Activated CD4-positive, CD25-positive, alpha-beta regulatory T cell treated with anti-CD3 and anti-CD28 coated beads, Interleukin-2, amount 50 U/mL, for 24 hours (primary cell): ENCODE measurements at places on chromosomes 11 and 22.

DNA sequence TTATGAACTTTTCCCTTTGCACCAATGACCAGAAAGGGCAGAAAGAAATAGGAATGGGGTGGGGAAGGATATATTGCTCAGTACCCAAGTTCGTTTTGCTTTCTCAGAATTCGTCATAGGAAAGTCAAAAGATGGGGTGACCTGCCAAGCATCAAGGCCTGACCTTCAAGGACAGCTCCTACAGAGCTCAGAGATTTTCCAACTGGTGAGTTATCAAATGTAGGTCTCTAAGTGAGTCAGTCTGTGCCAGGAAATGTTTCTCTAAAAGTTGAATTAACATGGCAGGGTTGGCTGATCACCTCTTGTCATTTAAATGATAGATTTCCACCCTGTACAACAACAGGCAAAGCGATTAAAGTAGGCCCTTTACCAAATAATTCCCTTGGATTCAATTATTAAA, 307.2 kb downstream of the CADM1 start:
- ATAC-seq, result no peak

GRCh38 chr22:27135031-27135981, 477.9 kb downstream of the MIAT start:
- no peak for ATAC-seq

- no peak for ATAC-seq
Measured at GRCh38 chr22:20449819-20450550, 12.4 kb upstream of the SCARF2 start.

GRCh38 chr11:122234257-122234656, 118.2 kb upstream of the BLID start:
- ATAC-seq, result no peak

- no peak for ATAC-seq
Measured at GRCh38 chr11:86582898-86583297, 89.5 kb downstream of the ME3 start.

DNA sequence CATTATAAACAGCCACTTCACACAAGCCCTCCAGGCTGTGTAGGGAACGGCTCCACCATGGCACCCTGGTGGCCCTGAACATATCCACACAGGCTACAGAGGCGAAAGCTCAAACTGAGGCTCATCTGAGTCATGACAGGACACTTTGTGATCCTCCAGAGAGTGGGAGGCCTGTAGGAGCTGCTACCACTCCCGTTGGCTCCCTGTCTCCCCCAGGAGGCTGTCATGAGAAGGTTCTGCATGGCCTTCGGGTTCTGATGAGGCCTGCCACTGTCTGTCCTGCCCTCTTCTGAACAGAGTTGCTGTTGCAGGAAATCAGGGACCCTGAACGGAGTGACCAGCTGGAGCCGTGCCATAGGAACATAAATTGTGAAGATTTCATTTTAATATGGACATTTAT, 23.8 kb upstream of the ALDH3B2 start:
- ATAC-seq, result no peak

DNA sequence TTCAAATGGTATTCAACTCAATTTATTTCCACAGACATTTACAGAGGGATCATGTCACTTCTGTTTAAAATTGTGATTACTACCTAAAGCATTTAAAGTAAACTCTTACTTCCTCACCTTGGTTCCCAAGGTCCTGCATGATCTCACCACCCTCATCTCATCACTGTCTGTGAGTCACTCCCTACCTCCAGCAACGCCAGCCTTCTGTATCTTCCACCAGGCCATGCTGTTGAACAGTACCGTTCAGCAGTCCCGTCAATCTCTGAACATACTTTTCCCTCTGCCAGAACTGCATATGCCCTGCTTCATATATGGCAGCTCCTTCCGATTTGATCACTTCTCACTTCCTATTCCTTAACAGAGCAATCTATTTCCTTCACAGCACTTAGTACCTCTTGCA, 2.0 kb downstream of the FBXO3 start:
- no peak for ATAC-seq

GRCh38 chr11:114228435-114229411, 67.5 kb upstream of the NNMT start:
- no peak for ATAC-seq

DNA sequence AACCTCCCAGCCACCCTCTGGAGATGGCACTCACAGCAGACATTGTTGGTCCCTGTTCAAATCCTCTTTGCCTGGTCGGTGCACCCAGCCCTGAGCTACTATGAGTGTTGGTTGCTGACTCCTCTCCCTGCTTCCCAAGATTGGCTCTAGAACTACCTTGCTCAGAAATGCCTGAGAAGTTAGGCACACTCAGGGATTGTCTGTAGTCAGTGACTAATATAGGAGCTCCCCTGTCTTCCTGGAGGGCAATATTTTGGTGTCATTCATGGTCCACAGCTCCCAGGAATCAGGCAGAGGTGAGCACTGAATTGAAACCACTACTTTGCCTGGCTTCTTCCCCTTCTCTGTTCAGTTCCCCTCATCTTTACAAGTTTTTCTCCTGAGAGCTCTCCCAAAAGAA, 325.9 kb downstream of the MIAT start:
- ATAC-seq, result no peak

GRCh38 chr11:105857728-105858127, 164.3 kb downstream of the MSANTD4 start:
- ATAC-seq, result no peak

DNA sequence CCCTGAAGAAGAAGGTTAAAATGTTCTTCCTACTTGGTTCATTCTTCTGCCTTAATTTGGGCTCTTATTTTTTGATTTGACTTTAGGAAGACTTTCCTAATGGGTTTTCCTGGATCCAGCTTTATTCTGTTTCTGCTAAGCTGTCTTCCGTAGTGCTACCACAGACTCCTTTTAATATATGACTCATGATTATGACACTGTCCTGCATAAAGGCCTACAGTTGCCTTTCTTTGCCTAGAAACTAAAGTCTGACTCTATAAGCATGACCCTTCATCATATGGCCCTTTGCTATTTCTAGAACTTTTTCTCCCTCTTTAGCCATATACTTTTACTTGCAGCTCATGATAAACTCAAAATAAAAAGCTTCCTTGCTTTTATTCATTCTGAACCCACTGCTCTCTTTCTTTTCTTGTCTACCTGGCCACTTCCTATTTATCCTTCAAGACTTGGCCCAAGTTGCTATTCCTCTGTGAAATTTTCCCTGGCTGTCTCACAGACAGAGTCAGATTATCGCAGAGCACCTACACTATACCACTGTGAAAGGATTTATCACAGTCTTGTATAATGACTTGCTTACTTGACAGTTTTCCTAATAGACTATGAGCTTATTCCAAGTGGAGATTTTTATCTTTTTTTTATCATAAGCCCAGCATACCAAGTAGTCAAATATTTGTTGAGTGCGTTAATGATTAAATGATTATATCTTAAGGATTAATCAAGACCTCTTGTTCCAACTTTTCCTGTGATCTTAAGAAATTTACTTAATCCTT, 24.7 kb downstream of the TBCEL start:
- ATAC-seq, result no peak

- no peak for ATAC-seq
Measured at GRCh38 chr11:107864591-107864990, 6.0 kb upstream of the SLC35F2 start.

- no peak for ATAC-seq
Measured at GRCh38 chr11:106286881-106287504, 209.5 kb downstream of the AASDHPPT start.

DNA sequence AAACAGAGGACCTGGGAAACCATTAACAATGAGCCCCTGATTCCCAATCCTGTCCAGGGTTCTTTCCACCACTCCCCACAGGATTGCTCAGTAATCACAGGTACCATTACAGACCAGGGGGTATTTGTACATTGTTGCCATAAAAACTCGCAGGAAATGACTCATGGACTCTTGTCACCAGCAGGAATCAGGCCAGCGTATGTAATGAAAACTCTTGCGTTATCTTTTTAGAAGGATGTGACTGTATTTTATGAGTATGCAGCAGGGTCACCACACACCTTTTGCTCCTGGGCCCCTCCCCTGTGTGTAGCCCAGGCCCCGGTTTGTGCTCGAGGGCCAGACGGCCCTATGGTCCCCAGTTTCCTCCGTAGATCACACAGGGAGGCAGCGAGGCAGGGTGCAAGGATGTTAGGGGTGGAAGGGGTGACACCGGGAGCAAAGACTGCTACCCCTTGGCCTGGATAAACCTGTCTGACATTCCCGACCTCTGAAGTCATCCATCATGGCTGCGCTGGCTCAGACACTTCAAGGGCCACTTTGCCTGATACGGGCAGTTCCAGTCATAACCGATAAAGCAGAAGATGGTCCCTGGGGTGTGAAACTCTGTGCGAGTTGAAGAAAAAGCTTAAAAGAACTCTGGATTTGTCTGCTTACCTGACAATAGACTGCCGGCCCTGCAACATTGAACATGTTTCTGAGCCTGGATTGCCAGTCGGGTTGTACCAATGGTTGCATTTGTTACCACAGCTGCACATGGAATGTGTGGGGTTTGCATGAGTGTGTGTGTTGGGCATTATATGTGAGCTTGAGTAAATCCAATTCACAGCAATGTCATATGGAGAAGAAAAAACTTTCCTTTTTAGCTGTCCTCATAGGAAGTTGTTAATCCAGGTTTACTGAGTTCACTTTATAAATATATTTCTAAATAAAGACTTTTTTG, 56.9 kb downstream of the MICAL2 start:
- peak; percentile 94 for ATAC-seq

GRCh38 chr11:117072517-117073461, 25.4 kb downstream of the SIK3 start:
- peak; percentile 82 for ATAC-seq

- ATAC-seq, result no peak
Measured at GRCh38 chr11:13468750-13469149, 5.7 kb upstream of the BTBD10 start.

DNA sequence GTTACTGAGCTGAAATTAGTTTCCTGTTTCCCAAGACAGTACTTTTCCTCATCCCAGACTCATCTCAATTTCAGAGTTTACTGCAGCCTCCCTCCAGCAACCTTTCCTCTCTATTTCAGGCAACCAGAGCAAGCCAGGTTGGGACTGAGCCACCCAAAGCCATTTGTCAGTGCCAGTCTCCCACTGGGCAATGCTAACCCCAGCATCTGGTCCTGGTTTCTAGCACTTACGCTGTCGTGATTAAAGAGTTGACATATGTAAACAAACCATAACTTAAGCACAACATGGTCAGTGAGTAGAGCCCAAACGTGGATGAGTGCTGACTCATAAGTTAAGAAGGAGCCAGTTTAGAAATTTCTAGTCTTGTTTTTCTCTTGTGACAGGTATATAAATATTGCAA, 119.6 kb upstream of the BLID start:
- no peak for ATAC-seq

- ATAC-seq, result no peak
Measured at GRCh38 chr11:11923828-11924227, 82.1 kb downstream of the USP47 start.

GRCh38 chr22:19723232-19723982, at the start of gene GP1BB:
Gene GP1BB, plus strand, starts transcription at chr22:19723539. Its CDS starts 31 bp downstream, at chr22:19723570.
- ATAC-seq, result peak; percentile 61

- ATAC-seq, result no peak
Measured at GRCh38 chr11:26632691-26633159, 60.7 kb upstream of the MUC15 start.

DNA sequence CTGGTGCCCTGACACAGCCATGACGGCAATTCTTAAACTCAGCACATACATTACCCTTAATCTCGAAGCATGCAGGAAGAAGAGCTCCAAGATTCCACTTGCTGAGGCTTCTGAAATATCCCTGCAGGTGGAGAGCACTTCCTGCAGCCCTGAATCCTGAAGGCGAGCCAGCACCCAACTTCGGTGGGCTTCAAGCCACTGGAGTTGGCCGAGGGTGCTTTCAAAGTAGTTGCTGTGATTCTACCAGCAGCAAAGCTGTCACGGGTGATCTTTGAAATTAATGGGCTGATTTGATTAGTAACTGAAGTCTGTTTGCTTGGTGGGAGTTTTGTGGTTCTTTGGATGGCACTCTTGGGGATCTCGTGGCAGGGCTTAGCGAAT, 9.0 kb upstream of the FTH1 start:
- no peak for ATAC-seq

- ATAC-seq, result no peak
Measured at GRCh38 chr11:126722006-126722736, 278.4 kb downstream of the KIRREL3 start.

- ATAC-seq, result no peak
Measured at GRCh38 chr11:17694494-17695110, 24.8 kb upstream of the MYOD1 start.

- ATAC-seq, result no peak
Measured at GRCh38 chr11:116172851-116173250, 599.9 kb downstream of the BUD13 start.

DNA sequence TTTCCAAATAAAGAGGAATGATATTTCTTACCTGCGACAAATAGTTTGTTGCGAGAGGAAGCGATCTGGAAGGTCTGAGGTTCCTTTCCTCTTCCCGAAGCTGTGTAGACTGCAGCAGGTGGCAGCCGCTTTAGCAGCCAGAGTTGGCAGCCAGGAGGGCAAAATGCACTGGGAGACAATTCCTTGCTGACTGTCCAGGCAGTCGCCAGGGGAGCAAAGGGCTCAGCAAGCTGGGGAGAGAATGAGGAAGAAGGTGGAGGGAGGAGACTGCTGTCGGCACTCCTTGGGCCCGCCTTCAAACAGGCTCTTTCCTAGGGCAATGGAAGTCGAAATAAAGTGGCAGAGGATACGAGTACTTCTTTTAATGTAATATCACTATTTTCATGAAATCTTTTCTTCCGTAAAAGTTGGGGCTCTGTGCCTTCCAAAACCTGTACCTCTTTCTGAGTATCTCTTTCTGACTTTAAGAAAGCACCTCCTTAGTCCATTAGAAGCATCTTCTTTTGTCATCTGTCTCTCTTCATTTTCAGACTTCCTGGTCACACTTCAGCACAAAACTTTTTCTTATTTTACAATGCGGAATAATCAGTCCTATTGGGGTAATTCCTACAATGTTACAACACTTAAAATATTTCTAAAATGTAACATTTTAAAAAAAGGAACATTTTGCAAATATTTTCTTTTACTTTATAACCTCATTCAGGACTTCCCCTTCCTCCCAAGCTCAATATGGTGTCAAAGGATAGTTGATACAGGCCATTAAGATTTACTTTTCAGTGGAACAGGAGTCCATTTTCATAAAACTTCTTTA, at the start of gene IL18:
TSS of gene IL18 (minus strand) at position 220 of the 811 bp plus-strand sequence. CDS start 9,041 bp downstream, outside the sequence.
- ATAC-seq, result no peak

- ATAC-seq, result no peak
Measured at GRCh38 chr11:873706-874105, 31.1 kb downstream of the TSPAN4 start.

GRCh38 chr11:44018829-44019228, 29.0 kb upstream of the ACCSL start:
- no peak for ATAC-seq

DNA sequence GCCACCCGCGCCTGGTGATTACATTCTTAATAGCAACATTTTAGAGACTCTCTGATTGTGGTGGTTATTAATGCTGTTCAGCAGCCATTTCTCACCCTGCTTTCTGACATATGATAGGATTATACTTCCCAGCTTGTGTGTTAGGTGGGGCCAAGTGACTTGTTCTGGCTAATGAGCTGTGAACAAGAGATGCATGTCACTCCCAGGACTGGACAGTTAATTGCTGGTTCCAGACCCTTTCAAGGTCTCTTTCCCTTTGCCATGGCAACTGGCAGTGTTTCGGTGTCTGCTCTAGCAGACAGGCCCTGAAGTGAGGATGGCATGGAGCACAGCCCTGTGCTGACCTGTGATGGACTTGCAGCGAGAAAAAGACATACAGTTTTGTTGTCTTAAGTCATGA, 8.9 kb upstream of the PTPRJ start:
- ATAC-seq, result no peak
